ENCODE measurements at places on chromosomes 1 and 21.

DNA sequence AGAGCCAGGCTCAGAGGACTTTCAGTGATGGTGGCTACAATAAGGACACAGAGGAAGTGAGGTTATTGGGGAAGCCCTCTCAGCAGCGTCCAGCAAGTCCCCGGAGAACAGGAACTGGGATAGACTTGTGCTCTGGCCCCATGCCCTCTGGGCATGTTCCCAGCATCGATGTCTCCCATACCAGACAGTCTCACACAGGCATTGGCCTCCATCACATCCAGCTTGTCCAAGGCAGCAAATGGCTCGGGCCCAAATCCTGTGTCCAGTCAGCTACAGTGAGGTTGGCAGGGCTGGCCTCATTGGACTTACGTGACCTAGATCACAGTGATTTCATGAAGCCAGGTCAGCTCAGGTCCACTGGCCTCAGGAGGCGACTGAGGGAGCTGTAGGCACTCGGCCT is 19.6 kb upstream of the TMEM54 start:
- DNase-seq = no peak

DNA sequence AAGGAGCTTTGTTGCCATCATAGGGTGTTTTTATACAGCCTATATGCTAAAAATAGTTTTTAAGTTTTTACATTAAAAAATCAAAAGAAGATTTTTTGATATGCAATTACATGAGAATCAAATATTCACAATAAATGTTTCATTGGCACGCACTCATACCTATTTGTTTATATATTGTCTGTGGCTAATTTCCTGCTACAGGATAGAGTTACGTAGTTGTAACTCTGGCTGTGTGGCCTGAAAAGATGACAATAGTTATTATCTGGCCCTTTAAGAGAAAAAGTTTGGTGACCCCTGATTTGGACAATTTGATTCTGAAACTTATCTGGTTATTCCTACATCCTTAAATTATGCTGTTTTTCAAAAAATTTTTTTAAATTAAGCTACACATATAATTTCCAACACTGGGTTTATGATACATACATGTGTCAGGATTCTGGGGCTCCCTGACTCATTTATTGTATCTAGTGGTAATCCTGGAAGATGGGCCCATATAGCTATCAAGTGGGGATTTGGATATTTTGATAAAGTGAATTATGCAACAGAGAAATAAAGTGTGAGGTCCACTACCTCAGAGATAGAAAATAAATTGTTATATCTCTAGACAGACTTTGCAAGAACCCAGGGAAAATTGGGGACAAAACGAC is 370.2 kb upstream of the LYPLAL1 start:
- no peak for DNase-seq

- DNase-seq = peak; percentile 70
These were observed 58.9 kb downstream of the VPS26C start for GRCh38 chr21:37208056-37208721.

GRCh38 chr1:226541631-226542622 is 6.6 kb upstream of the STUM start:
- DNase-seq = no peak

GRCh38 chr21:14308234-14308633 is 74.7 kb downstream of the HSPA13 start:
- DNase-seq = no peak

DNA sequence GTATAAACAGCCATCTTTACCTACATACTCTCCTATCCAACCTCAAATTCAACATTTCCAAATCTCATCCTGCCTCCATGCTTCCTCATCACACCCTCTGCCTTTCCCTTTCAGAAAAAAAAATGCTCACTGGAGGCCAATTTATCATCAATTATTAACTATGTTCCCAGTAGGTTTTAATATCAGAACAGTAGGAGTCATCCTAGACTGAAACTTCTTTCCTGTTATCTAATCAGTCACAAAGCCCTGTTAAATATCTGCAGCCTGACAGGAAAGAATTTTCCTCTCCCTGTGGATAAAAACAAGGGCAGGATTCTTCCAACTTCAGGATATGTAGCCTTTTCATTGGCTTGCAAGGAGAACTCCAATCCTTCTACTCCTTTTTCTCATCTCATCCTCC is 28.4 kb downstream of the EGLN1 start:
- no peak for DNase-seq

GRCh38 chr1:20696397-20697333 is 21.1 kb downstream of the KIF17 start:
- DNase-seq = peak; percentile 88

DNA sequence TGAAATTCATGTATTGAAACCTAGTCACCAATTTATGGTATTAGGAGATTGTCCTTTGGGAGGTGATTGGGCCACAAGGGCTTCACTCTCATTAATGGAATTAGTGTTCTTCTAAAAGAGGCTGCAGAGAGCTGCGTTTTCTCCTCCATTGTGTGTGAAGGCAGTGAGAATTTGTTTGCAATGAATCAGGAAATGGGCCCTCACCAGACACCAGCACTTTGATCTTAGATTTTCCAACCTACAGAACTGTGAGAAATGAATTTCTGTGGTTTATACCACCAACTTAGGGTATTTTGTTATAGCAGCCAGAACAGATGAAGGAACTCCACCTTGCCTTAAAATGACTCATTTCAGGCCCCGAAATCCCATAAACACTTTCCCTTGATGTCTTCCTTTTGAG is 544.2 kb downstream of the RWDD3 start:
- DNase-seq = no peak

DNA sequence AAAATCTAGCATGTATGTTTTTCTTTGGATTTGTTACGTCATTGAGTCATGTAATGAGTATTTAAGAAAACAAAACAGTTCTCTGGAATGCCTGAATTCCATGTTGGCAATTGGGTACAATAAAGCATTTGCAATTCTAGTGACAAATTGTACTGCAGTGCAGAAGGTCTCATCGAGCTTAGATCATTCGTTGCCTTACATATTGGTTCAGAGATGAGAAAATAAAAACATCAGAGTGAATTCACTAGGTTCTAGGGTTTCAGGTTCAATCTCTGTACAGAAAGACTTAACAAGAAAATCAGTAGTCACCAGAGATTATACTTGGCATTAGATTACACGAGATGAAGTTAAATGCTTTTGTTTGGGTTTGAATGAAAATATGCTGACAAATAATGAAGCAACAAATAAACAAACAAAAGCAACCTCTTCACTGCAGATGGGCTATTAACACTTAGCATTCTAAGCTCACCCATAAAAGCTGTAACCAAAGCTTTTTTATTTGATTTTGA is 124.7 kb downstream of the RYR2 start:
- DNase-seq = no peak

DNA sequence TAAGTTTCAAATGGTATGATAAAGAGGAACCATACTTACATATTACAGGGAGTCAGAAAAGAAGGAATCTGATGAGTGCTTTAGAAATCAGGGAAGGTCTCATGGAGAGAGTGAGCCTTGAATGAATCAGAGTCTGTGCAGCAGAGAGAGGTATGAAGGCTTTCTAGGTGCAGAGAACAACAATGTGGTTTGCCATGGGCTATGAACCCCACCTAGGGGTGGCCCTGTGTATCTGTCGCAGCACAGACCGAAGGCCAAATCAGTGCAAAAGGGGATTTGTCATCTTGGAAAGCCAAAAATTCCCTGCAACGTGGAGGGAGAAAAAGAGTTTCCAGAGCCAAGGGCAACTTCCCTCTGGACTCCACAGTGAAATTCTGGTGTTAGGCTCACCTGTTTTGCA is 3.5 kb downstream of the PAPPA2 start:
- no peak for DNase-seq

DNA sequence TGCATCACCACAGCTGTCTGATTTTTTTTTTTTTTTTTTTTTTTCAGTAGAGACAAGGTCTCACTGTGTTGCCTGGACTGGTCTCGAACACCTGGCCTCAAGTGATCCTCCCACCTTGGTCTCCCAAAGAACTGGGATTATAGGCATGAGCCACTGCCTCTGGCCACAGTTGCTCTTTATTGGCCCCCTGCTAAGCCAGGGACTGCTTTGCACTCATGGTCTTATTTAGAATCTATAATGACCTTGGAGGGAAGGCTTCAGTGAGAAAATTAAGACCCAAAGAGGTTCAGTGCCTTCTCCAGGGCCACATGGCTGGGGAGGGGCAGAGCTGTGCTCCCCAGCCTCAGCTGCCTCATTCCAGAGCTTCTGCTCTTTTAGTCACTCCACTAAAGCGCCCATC is 84.9 kb downstream of the PTPRU start:
- DNase-seq = no peak

DNA sequence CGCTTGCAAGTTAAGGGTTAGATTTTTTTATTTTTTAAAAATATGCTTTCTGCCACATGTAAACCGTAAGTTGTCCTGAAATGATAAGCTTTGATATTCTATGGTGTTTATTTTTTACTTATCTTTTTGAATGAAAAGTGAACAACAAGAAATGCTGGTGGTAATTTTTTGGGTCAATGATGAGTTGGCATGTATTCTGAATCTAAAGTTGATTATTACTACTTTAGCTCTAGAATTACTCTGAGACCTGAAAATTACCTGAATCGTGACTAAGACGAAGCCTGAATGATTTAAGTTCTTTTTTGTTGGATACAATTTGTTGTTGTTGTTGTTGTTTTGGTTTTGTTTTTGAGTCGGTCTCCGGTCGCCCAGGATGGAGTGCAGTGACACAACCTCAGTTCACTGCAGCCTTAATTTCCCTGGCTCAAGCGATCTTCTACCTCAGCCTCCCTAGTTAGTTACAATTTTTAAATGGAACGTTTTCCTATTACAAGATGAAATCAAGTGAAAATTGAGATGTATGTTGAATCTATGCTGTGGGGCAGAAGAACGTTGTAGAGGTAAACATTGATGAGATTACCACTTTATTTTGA is 941 bp downstream of the RABGGTB start:
- no peak for DNase-seq

DNA sequence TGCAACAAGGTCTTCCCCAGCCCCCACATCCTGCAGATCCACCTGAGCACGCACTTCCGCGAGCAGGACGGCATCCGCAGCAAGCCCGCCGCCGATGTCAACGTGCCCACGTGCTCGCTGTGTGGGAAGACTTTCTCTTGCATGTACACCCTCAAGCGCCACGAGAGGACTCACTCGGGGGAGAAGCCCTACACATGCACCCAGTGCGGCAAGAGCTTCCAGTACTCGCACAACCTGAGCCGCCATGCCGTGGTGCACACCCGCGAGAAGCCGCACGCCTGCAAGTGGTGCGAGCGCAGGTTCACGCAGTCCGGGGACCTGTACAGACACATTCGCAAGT is 3.8 kb downstream of the ZBTB18 start:
- DNase-seq = no peak

- no peak for DNase-seq
These were observed 130.6 kb downstream of the HUNK start for GRCh38 chr21:32003411-32003810.

DNA sequence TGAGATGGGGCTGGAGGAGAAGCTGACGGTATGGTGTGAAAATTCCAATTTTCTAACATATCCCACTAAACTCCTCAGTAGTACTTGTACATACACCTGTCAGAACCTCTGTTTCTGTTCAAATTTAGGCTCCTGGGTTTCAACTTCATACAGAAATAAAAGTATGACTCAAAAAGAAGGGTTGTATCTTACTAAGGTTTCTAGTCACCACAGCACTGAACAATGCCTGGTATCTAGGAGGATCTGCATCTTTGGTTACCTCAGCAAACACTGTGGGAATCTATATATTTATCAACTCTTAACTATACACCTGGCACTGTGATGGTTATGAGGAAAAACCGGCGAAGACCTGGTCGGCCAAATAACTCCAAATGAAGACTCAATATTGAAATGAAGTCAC is 13.8 kb downstream of the RBM34 start:
- DNase-seq = no peak

GRCh38 chr1:45317166-45317565 is 9.5 kb upstream of the HPDL start:
- DNase-seq = no peak

DNA sequence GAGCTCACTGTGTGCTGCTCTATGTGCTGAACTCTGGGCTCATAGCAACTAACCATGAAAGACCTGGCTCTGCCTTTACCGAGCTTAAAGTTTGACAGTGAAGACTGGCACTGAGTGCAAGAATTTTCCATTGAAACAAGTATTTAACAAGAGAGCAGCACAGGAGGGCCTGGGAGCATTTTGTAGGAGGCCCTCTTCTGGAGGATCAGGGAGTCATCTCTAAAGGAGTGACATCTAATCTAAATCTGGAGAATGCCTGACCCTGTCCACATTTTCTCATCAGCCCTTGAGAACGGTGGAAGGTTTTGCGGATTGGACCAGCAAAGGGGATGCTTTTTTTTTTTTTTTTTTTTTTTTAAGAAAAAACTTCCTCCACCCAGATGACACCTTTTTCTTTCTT is 150.8 kb downstream of the ROR1 start:
- no peak for DNase-seq
